ENCODE measurements at places on chromosomes 2 and 18.
A peak's percentile ranks its signal among the peaks of the same experiment; 100 is the strongest.

GRCh38 chr18:52219102-52219501 is 120.9 kb upstream of the DCC start:
- DNase-seq = no peak

DNA sequence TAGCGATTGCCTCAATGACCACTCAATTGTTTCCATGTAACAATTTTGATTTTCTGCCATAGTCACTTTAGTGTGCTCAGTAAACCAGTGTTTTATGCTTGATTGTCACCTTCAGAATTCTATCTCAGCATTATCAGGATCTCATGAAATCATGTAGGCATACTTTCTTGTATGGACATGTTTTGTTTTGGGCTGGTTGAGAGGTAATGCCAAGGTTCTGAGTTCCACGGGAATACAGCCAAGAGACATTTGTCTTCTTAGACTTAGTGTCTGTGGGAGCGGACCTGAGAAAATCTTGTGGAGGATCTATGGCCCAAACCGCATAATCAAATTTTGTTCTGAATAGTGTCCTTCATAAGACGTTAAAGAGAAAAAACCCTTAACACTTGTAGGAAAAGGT is 10.2 kb downstream of the MSTN start:
- DNase-seq = no peak

DNA sequence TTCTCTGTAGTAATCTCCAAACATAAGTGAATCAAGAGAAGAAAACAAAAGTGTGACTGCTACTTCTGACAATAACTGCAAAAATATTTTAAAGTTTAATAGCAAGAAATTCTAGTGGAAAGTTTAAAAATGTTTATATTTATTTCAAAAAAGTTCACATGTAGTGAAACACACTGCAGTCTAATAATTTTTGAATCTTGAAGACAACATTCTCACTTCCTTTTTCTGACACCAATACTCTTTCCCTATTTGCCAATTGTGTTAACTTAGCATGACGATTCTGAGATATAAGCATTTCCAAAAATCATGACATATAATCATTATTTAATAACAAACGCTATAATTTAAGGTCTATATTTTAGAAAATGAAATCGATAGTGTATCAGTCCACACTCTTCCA is 429.1 kb upstream of the PKDCC start:
- no peak for DNase-seq

- no peak for DNase-seq
Measured at GRCh38 chr2:146412625-146413024, 1432.2 kb upstream of the ACVR2A start.

- DNase-seq = no peak
Measured at GRCh38 chr18:45355944-45356520, 259.2 kb upstream of the SLC14A2 start.

DNA sequence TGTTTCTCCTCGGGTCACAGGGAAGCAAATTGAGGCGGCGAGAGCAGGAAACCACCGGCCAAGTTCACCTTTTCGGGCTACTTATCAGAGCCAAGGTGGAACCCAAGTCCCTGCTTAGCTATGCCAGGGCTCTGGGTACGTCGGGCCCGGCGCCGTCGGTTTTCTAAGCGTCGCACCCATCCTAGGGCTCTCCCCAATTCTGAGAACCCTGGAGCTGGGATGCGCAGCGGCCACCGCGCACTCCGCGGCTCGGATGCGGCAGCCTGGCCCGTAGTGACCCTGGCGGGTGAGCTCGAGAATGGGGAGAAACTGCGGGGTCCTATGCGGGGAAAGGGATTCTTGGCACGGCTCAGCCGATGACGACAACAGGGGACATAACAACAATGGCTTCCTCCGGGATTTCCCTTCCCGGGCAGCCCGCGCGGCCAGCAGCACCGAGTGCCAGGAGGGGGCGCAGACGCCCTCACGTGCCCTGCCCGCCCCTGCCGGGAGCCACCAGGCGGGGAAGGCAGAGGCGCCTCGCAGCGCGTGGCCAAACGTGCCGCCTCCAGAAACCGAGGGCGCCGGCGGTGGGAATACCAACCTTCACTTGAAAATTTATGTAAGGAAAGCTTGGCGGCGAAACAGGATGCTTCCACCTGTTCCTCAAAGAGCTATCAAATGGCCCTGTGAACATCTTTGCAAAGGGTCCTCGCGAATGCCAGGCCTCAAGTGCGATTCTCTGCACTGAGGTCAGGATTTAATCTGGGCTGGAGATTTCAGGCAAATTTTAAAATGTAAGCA is 2.1 kb upstream of the SLC30A3 start:
- DNase-seq = peak; percentile 71

GRCh38 chr18:61085036-61085435 is 248.2 kb upstream of the CDH20 start:
- DNase-seq = no peak

DNA sequence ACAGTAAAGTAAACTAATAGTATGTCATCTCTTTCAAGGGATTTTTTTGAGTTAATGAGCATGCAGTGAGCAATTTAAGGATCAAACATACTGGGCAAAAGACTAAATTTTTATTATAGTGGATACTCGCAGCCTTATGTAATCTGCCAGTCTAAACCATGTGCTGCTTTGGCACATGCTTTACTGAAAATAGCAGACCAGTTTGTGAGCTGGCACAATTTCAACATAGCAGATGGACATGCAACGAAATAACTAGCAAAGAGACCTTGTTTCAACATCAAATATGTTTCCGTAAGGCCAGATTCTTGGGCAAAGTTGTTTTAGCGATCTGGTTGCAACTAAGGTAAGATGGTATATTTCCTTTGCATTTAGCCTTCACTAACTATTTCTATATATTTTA is 807.3 kb downstream of the NR4A2 start:
- no peak for DNase-seq

DNA sequence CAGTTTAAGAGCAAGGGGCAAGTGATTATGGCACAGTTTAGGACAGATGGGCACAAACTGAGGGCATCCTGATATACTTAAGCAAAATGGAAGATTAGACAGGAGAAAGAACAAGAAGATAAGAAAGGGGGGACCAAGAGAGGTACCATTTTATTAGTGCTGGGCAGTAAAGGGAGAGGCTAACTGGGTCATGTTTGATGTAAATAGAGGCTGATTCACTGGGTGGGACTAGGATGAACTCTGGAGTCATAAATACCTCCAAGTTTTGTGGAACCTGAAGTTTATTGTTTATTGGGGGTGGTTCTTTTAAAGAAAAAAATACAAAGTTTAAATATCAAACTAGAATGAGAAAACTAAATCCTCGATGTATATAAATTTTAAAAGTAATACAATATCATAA is 1067.2 kb upstream of the GYPC start:
- DNase-seq = no peak

- DNase-seq = no peak
Measured at GRCh38 chr2:10680957-10681356, 8.8 kb downstream of the NOL10 start.

DNA sequence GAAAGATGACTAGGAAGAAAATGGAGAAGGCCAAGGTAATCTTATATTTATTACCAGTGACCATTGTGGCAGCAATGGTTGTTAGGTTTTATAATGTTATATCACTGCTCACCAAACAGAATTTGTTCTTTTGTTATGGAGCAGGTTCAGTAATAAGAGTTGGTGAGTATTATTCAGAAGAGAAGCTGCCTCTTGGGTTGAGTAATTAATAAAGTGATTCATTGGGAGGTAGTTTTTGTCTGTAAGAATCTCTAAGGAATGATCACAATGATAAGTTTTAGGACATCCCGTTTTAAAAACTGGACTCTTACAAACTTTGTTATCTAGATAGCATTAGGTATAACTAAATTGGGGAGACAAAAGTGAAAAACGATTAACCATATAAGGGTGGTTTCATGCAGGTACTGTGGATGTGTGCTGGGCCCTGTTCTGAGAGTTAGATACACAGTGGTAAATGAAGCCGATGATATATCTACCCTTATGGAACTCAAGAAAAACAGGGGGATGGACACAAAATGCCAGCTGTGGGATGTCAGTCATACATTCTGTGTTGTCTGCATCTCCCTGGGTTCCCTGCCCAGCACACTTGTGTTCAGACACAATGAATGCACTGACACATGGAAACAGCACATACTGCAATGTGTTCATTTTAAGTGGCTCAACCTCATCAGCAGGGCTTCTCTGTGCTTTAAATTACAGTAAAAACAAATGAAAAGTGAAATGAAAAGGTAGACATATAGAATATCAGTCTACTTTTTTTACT is 7.5 kb downstream of the MAP4K4 start:
- DNase-seq = no peak

GRCh38 chr2:165886487-165887146 is 67.0 kb downstream of the TTC21B start:
- DNase-seq = no peak

- no peak for DNase-seq
Measured at GRCh38 chr18:73980289-73980979, 167.2 kb downstream of the FBXO15 start.

DNA sequence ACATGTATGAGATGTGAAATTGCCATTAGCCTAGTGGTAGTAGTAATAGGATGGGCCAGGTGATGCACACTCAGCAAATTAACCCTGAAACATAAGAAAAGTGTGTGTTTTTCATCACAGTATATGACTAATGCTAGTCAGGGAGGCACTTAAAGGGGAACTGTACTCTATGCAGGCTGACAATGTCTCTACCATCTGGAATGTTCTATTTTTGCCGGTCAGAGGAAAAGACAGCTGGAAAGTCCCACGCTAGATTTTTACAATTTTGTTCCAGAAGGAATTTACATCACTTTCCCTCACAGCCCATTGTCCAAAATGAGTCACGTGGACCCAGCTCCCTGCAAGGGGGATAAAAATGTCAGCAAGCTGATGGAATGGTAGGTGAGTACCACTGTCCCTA is 746.3 kb upstream of the CHAC2 start:
- no peak for DNase-seq

GRCh38 chr18:48733643-48734253 is 194.9 kb downstream of the CTIF start:
- DNase-seq = no peak

GRCh38 chr2:230816735-230817134 is 48.0 kb upstream of the ITM2C start:
- no peak for DNase-seq

DNA sequence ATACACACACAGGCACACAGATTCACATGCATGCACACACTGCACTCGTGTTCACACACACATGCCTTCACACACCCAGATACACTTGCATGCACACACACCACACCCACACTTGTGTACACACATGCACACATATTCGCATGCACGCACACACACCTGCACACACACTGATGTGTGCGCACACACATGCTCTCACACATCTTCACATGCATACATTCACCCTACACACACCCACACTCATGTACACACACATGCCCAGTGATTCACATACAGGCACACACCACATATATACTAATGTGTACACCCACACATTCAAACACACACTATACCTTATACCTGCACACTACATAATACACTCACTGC is 181.6 kb downstream of the LOXHD1 start:
- DNase-seq = no peak

GRCh38 chr2:176830362-176830761 is 382.2 kb upstream of the HNRNPA3 start:
- DNase-seq = peak; percentile 24

DNA sequence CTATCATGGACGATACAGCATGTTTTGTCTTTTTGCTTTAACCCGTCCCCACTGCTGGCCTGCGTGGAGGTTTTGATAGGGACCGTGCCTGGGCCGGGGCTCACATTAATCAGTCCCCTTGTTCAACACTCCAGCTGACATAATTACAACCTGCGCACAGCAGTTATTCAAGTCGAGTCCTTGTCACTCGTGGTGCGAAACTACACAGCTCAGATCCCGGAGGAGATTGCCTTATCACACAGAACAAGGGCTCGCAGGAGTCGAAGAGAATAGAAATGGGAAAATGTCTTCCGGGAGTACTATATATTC is 304.4 kb downstream of the ZNF407 start:
- DNase-seq = no peak

DNA sequence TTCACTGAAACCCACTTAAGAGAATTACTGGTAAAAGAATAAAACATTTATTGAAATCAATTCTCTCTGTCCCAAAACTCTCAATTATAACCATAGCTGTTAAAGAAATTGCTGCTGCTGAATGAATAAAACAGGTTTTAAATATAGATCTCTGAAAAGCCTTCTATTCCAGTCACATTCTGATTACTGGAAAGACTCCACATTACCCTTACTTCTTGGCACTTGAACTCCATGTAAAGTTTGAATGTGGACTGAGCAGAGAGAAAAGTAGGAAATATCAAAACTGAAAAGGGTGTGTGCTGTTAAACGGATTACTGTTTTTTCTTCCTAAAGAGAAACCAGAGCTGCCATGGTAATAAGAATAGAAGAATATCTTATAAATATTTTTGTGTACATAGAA is 655.3 kb upstream of the SETBP1 start:
- no peak for DNase-seq

DNA sequence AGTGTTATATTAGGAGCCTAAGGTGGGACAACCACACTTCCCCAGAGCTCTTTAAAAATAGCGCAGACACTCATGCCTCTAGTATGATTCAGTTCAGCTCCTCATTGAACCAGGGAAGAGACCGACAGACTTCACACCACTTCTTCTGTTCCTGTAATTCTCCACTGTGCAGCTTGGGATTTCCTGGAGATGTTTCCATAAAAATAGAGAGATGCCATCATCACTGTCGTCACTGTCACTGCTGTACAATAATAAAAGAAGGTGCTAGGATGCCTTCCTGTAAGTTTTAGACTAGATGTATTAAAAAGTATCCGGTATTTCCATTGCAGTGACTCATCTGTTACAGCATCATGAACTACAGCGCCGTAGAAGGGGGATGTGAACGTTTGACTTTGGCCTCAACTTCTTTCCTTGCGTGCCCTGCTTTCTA is 110.9 kb downstream of the FAM210A start:
- DNase-seq = no peak

DNA sequence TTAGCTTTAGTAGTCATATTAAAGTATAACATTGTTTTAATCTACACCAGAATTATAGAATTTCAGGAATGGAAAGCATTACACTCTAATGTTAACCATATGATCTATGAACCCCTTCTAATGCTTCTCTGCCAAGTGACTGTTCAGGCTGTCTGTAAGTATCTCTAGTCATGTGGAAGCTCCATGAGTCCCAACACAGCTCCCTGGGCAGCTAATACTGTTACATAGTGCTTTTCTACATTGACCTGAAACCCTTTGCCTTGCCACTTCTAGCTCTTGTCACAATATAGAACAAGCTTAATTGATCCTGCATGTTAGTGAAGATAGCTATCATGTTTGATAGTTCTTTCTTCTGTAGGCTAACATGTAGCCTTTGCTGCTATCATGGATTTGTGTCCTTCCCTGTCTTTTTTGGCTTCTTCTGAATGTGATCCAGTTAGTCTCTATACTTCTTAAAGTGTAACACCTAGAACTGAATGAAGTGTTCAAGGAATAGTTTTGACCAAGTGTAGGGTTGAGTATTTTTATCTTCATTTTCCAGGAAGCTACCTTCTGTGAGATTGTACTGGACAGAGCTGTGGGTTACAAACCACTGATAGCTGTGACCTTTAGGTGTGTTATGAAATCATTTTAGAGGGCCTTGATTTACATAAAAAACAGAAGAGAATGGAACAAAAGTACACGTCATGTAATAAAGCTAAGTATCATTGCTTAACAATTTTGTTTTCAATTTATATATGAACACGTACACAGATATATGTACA is 23.7 kb downstream of the BABAM2 start:
- no peak for DNase-seq

GRCh38 chr2:16978301-16978700 is 312.7 kb upstream of the CYRIA start:
- DNase-seq = no peak
